CD8-positive, alpha-beta memory T cell (primary cell): ENCODE measurements at places on chromosomes 12 and 14.

DNA sequence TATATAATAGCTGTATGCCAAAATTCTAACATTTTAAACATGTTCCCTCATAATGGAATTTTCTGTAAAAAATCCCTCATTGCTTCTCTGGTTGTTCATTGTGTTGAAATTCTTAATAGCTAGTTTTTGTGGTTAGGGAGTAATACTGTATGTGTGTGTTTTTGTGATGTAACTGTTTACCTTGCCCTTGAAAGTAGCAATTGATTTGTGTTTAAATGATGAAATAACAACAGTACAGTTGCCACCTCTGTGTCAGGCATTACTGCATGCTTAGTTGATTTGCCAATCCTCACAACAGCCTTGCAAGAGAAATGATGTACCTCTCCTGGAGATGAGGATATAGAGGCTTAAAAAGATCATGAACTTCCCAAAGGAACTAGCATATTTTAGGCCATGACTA lies 94.9 kb downstream of the DAAM1 start:
- no peak for DNase-seq

DNA sequence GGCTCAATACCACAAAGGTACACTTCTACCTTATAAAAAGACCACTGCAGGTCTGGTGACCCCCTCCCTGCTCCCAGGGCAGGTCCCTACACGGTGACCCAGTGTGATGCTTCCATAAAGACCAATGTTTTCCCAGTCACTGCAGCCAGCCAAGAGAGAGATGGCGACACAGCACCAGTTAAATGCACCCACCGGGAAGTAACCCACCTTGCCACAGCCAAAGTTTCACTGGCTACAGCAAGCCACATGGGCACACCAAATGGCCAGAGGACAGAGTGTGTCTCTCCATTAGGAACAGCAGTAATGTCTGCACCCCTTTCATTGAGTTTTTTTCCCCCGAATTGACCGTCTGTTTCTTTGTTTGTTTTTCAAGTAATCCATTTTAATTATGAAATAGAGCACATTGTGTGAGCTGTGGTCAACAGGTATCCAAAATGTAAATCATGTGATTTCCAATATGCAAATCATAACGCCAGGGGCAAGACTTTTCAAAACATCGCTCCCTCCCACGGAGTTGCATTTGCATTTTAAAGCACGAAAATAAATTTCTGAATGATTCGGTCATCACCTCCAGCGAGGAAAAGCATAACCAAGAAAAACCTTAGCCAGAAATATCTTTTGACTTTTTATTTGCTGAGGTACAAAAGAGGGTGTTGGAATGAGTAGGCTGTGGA lies 48.9 kb upstream of the EML1 start:
- DNase-seq: no peak

GRCh38 chr12:131239384-131240094 lies 285.8 kb downstream of the ADGRD1 start:
- no peak for DNase-seq

DNA sequence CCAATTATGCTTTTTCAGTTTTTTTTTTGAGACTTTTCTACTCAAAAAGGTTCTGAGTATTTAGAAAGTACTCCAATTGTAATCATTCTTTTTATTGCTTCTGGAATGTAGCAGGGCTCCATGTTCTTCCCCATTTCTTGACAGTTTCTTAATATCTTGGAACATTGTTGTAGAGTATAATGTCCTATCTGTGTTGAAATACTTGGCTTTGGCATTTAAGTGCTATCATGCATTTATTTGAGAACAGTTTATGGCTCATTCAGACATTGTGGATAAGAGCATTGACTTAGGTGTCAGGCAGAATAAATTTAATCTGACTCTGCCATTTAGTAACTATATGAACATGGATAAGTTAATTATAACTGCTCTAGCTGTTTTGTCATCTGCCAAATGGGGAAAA lies 28.3 kb downstream of the ADIPOR2 start:
- DNase-seq: no peak

DNA sequence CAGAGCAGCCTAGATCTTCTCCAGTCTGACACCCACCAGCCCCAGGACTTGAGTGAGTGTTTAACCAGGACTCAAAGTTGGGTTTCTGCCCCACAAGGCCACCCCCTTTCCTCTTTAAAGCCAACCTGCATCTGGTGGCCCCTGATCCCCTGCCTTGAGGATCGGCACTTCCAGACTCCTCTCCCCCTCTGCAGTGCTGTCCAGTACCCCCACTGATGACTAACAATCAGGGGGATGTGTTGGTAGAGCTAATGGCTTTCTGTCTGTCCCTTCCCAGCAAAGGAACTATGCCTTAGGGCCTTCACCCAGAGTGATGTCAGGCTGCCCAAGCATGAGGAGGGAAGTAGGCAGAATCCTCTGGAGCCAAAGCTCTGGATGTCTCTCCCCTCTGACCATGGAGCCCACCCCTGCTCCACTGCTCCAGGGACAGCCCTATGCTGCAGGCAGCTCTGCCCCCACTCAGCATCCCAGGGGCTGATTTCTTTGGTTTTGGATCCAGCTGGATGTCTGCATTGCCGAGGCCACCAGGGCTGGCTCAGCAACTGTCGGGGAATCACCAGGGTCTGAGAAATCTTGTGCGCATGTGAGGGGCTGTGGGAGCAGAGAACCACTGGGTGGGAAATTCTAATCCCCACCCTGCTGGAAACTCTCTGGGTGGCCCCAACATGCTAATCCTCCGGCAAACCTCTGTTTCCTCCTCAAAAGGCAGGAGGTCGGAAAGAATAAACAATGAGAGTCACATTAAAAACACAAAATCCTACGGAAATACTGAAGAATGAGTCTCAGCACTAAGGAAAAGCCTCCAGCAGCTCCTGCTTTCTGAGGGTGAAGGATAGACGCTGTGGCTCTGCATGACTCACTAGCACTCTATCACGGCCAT lies 42.9 kb downstream of the DAD1 start:
- DNase-seq: no peak

GRCh38 chr12:112752303-112752702 lies 39.2 kb upstream of the RPH3A start:
- DNase-seq: no peak

DNA sequence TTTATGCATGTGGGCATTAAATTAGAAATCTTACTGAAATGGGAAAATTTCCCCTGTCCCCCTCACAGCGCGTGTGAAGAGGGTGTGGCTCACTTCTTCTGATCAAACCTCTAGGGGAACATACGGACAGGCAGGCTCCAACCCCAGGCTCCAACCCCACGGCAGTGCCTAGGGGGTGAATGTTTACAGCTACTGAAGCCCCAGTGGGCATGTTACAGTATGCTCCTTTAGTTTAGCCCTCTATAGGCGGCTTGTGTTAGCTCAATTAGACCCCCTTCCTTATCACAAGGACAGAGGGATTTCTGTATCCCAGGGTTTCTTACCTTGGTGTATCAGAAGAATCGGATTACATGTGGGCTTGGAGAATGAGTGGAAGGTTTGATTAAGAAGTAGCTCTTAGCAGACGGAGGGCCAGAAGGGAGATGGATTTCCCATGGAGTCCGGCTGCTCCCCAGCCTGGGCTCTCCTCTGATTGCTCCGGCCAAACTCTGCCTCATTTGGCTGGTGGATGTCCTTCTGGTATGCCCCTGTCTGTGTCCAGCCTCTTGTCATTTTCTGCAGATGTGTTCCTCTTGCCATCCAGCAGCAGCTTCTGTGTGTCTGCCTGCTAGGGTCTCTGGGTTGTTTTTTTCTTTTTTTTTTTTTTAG lies 223.7 kb downstream of the TMTC2 start:
- no peak for DNase-seq

- DNase-seq: no peak
These were observed at the start of gene CACNA1C for GRCh38 chr12:2052826-2053678. TSS of gene CACNA1C (plus strand) at chr12:2052987. CDS start at chr12:2053563, 576 bp downstream.

- DNase-seq: no peak
These were observed 461.0 kb downstream of the ADAMTS20 start for GRCh38 chr12:43090981-43091380.

- no peak for DNase-seq
These were observed 9.5 kb downstream of the MED13L start for GRCh38 chr12:116267948-116268347.

- DNase-seq: no peak
These were observed 113.0 kb downstream of the MED13L start for GRCh38 chr12:116164250-116165035.

GRCh38 chr12:107681836-107682820 lies 3.5 kb upstream of the PWP1 start:
- no peak for DNase-seq

DNA sequence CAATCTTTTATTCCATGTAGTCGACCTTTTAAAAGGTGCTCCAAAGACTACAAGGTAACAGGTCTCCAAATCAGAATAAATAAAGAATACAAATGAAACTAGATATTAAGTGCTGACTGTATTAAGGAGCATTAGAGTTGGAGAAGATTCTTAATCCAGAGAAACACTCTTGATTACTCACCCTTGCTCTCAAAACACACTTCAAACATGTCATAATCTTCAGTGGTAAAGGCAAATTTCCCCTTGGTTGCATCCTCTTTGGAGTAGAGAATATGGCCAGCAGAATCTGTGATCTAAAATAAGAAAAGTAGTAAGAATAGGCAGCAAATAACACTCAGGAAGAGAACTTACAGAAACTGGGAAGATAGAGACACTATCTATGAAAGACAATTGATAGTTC lies 24.6 kb downstream of the TMED10 start:
- DNase-seq: no peak

GRCh38 chr12:82970614-82971013 lies 283.9 kb downstream of the TMTC2 start:
- DNase-seq: no peak

- DNase-seq: no peak
These were observed 22.1 kb downstream of the SERPINA1 start for GRCh38 chr14:94366146-94366915.

GRCh38 chr12:54486173-54486867 lies 11.2 kb upstream of the NCKAP1L start:
- DNase-seq: no peak

GRCh38 chr12:130164936-130165335 lies 2.7 kb downstream of the FZD10 start:
- no peak for DNase-seq

DNA sequence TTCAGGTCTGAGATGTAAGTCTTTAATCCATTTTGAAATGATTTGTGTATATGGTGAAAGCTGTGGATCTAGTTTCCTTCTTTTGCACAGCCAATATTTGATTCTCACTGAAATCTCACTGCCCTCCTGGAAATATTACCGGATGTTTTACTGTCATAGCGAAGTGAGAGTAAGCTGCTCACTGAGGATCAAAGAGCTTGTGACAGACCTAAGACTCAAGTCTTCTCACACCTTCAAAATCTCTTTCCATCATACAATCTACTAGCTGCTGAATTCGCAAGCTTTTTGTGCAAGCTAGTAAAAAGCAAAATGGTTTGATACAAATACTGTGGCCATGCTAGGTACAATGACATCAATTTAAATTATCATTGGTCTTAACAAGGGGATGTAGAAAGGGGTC lies 3.9 kb downstream of the LRRK2 start:
- no peak for DNase-seq

GRCh38 chr14:44099743-44100488 lies 407.2 kb downstream of the FSCB start:
- no peak for DNase-seq

GRCh38 chr14:70697701-70698100 lies 56.0 kb downstream of the TTC9 start:
- no peak for DNase-seq

DNA sequence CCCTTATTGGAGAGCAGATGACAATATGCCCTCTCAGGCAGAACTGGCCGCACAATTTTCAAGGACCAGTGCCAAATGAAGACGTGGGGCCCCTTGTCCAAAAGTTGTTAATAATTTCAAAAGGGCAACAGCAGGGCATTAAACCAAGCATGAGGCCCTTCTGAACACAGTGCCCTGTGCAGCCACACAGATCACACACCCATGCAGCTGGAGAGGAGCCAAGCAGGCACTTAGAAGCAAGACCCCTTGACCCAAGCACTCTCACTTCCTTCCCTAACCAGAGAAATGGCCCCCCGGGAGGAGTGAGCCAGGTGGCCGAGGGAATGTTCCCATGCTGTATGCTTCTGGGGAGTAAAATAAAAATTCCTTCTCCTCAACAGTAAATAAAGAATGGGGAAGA lies 114.0 kb upstream of the TMPO start:
- no peak for DNase-seq

- DNase-seq: no peak
These were observed 22.4 kb downstream of the BRI3BP start for GRCh38 chr12:125015680-125016310.

- no peak for DNase-seq
These were observed 42.2 kb downstream of the ZCRB1 start for GRCh38 chr12:42283739-42284138.

DNA sequence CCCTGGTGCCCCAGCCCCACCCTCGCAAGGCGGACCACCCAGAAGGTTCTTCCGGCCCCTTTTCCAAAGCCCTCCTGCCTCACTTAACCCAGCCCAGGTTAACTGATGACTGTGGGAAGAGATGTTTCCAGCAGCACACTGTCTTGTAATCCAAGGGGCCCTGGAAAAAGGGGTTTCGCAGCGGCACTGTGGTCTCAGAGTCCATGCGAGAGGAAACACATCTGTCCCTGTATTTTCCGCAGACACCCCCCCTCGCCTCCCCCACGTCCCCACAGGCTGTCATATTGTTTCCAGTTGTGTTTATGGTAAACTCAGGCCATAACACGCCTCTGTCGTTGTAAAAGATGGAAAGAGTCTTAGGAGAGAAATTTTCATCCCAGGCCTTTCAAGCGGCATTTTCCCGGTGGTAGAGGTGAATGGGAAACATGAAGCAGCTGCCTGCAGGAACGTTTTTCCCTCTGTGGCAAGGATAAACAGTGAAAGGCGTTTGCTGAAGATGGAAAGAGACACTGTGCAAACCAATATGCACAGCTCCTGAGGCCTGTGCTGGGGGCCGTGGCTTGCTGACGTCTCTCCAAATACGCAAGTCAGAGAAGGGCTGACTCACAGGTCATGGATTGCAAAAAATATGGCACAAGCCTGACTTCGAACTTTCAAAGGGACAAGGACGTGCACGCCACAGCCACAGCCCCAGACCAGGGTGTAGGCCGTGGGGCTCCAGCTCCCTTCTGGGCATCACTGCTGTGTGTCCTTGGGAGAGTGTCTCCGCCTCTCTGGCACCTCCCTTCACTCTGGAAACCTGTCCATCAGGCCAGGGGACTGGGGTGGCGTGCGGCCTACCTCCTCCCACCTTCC lies 22.5 kb upstream of the FZD10 start:
- DNase-seq: no peak

DNA sequence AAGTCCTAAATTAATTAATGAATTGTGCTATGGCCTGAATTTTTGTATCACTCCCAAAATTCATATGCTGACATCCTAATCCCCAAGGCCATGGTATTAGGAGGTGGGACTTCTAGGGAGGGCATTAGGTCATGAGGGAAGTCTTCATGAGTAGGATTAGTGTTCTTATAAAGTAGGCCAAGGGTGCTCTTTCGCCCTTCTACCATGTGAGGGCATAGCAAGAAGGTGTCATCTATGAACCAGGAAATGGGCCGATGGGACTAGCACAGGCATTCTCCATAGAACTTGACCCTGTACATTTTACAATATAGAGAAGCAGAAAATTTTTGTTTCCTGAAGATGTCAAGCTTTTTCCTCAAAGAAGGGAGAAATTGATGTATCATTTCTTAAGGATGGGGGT lies 12.5 kb downstream of the SYT10 start:
- DNase-seq: no peak

GRCh38 chr12:75483431-75483830 lies 2.9 kb downstream of the GLIPR1 start:
- DNase-seq: no peak

- DNase-seq: no peak
These were observed 12.8 kb upstream of the BMAL2 start for GRCh38 chr12:27319848-27320247.

GRCh38 chr14:102255401-102256190 lies 49.4 kb downstream of the MOK start:
- no peak for DNase-seq
